Heart left ventricle (tissue), 16 donors: ENCODE measurements at places on chromosomes 5 and 9.

GRCh38 chr5:173963867-173964441 lies 25.0 kb upstream of the C5orf47 start:
- no peak for DNase-seq

DNA sequence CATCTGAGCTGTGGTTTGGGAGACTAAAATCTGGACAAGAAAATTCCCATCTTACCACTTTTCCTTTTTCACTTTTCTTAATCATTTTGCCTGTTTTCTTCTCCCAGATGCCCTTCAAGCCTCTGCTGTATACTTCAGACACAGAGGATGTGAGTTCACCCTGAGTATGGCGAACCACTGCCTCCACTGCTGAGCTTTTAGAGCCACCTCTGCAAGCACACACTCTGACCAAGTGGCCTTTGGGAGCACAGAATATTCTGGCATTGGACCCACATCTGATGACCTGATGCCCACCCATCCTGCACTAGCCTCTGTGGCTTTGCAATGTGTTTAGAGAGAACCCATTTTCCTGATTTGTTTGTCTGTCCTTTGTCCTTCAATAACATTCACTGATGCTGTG lies 32.5 kb downstream of the TERT start:
- DNase-seq = no peak

DNA sequence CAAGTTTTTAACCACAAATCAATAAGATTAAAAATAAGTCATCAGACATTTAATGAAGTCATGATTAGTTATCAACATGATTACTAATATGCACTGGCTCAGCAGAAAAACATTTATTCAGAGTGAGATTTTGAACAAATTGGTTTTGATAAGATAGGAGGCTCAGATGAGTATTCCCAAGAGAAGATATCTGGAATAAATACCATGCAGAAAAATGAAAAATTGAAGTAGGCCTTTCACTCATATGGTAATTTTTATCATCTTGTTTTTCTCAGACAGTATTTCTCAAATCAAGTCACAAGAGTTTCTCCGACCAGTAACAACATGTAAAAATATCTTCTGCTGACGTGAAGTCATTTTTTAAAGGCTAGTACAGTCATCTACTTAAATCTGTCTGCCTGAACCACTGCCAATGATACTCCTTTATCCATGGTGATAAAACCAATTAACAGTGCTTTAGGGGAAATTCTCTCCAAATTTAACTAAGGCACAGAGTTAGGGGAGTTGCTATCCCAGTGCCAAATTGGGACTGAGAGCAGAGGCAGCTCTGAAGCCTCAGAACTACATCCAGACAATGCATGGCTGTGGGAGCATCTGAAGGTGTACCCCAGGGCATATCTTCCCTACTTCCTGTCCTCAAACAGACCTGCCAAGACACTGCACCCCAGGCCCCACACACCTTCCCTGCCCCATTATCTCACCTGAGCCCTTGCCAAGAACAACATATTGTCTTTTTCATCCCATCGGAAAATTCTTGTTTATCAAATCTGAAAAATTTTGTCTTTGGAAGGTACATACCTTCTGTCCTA lies 105.5 kb upstream of the TSLP start:
- no peak for DNase-seq

- DNase-seq = no peak
Observed at GRCh38 chr9:13983607-13984006, 330.3 kb downstream of the NFIB start.

DNA sequence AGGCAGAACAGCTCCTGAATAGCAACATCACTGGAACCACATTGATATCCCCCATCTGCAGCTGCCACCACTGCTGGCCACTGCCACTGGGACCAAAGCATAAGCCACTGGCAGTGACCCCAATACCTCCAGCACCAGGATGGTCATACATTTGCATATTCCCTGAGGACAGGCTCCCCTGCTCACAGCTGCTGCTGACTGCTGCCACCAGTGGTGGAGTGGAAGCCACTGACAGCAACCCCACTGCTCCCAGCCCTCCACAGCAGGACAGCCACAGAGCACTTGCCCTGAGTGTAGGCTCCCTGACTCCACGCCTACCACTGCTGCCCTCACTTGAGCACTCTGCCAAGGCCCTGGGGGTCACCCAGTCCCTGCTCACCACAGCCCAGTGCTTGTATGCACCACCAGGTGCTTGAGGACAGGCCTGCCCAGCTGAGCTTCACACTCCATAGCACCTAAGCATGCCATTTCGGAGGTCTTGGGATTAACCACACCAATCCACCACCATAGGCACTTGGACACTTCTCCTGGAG lies 327.4 kb upstream of the RPS23 start:
- no peak for DNase-seq

GRCh38 chr9:127318651-127319167 lies 54.1 kb downstream of the GARNL3 start:
- peak; percentile 29 for DNase-seq

DNA sequence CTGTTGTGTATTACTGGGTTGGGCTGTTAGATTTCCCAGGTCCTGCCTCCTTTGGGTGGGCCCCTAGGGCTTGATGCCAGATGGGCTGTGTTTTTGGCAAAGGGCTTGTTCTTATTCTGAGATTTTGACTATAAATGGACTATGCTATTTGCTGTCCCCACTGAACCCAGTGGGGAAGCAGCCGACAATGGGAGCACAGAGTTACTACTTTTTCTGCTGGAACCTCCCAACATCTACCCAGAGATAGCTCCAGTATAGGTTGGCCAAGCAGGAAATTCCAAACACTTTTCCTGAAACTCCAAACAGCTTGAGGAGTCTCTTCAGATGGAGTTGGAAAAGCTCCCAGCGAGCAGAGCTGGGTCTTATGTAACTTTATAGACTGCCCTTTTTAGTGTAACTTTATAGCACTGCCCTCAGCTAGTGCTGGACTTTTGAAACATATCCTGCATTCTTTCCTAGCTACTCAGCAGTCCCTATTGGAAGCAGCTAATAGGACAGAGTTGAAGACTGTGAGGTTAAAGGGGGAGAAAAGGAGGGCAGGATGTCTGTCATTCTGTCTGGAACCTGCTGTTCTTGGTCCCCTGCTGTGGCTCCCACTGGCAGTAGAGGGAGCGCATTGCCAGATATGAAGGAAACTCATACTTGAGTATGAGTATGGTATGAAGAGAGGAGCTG lies 21.0 kb downstream of the RUSC2 start:
- DNase-seq = peak; percentile 89

GRCh38 chr9:114157516-114158176 lies 2.3 kb downstream of the COL27A1 start:
- DNase-seq = no peak

GRCh38 chr9:98132806-98133631 lies 14.0 kb upstream of the TRIM14 start:
- no peak for DNase-seq

DNA sequence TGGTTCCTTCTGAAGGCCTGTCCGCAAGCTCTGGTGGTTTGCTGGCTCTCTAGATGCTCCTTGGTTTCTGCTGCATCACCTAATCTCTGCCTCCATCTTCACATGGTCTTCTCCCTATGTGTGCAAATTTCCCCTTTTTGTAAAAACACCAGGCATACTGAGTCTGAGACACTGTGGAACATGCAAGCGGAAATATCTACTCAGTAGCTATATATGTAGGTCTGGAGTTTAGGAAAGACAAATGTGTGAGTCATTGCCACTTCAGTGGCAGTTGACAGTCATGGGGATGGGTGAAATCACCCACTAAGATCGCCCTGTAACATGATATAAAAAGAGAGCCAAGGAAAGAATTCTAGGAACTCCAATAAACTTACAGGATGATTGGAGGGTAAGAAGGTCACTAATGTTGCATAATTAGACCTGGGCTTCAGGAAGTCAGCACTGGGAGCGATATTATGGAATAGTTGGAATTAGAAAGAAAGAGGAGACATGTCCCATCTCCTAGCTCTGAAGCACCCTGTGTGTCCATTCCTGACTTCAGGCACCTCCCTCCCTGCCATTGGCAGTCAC lies 22.7 kb upstream of the UBLCP1 start:
- DNase-seq = no peak
